ENCODE measurements at places on chromosomes 13 and 19. TPM values are rescaled to one million over a fixed set of nuclear protein-coding genes. Genes with fewer than 3 reads are reported as not detected.

Gene SLITRK6
- total RNA-seq: 1.1 TPM

Gene ZNF665
- 1.2 TPM for total RNA-seq

Gene METTL21C
- total RNA-seq: not detected

Gene CACNG6
- not detected for total RNA-seq

Gene ZNF100
- 10.3 TPM for total RNA-seq

Gene CD70
- not detected for total RNA-seq
